ENCODE measurements at places on chromosomes 12 and 14.

DNA sequence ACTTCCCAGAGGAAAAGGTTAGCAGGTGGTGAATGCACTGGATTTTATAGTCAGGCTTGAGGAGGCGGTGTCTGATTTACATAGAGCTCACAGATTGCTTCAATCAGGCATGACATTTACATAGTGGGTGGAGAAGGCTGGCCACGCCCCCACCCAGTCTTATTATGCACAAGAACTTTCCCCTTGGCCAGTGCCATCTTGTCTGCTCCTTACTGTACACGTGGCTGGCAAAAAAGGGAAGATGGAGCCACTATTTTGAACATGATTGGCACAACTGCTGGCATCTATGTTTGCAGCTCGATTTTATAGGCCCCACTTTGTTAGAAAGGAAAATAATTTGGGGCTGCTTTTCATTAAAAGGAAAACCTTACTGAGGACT, 10.9 kb upstream of the LGMN start:
- no peak for DNase-seq

DNA sequence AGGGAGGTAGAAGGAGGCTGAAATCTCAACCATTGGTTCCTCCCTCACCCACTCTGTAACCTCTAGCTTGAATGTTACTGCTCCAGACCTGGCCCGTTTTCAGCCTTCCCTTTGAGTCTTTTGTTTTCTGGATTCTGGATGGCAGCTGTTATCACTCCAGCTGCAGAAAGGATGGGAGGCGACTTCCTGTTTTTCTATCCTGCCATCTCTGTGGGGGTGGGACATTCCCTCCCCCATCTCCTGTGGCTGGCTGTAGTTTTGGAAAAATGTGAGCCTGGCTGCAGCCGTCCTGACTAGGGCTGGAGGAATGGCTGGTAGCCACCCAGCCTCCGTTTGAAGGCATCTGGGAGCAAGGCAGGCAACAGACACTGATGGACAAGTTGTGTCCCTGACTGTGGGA, 2.9 kb upstream of the PPFIBP1 start:
- no peak for DNase-seq

GRCh38 chr12:24118668-24119067, 169.2 kb upstream of the SOX5 start:
- DNase-seq = no peak

GRCh38 chr14:33987565-33988080, 36.7 kb upstream of the EGLN3 start:
- DNase-seq = no peak

DNA sequence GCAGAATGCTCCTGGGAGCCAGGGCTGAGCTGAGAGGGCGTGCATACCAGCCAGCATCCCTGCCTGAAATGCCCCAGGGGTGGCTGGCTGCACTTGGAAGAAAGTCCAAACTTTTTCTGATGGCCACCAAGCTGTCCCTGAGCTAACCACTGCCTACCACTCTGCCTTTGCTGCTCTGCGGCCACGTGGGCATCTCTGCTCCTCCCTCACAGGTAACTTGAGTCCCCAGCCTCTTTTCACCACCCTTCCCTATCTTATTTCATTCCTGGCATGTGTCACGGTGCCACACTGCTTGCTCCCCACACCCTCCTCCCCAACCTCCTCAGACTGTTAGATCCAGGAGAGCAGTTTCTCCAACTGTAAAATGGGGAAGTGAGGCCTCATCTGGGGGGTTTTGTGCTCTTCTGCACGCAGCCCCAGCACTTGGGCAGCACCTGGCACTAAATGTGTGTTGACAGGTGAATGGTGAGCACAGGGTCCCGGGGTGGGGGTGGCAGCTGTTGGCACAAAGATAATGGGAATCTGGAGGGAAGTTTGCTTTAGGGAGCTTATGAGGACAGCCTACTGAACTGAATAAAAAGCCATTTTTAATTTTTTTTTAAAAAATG, 113.0 kb downstream of the GLT1D1 start:
- no peak for DNase-seq

- DNase-seq = peak; percentile 68
These were observed 4.3 kb upstream of the CD9 start for GRCh38 chr12:6195665-6196535.

- no peak for DNase-seq
These were observed 18.8 kb upstream of the GAS2L3 start for GRCh38 chr12:100554608-100555077.

- DNase-seq = no peak
These were observed 58.2 kb downstream of the ESR2 start for GRCh38 chr14:64235652-64236640.

Measured in thoracic aorta (tissue), 2 donors.